ENCODE measurements at places on chromosomes 1 and 21. TPM values are rescaled to one million over a fixed set of nuclear protein-coding genes. Genes with fewer than 3 reads are reported as not detected.

DNA sequence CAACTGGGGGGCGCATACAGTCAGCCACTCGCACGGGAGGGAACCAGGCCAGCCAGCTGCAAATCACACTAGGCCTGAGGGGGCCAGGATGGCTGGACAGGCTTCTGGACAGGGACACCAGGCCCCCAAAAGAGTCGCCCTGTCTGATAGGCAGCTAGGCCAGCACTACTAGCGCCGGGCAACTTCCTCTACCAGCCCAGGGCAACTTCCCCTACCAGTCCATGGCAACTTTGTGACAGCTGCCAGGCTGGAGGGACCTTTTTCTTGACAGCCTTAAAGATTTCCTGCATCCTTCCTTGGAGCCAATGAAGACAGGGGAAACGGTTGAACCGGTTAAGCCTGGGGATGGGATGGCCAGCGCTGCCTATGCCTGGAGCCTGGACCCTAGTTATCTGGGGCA, 5.1 kb downstream of the IFFO2 start:
- DNase-seq: no peak

- DNase-seq: no peak
Observed at GRCh38 chr1:220894025-220894923, 15.0 kb downstream of the HLX start.

DNA sequence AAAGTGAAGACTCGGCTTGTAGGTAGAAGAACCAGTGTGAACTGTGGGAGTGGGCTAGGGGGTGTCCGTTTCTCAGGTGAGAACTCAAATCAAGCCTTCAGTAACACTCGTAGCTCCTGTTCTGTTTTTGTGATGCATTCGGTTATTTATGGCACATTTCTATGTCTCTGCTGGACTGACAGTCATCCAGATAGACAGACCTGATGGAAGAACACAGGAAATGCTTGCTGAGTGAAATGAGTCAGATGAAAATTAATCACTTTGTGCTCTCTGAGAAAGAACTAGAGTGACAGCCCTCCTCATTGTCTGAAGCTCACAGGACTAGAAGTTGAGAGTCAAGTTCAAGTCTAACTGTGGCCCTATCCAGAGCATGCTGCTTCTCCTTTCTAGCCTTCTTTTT, 360.1 kb upstream of the PLXNA2 start:
- no peak for DNase-seq

DNA sequence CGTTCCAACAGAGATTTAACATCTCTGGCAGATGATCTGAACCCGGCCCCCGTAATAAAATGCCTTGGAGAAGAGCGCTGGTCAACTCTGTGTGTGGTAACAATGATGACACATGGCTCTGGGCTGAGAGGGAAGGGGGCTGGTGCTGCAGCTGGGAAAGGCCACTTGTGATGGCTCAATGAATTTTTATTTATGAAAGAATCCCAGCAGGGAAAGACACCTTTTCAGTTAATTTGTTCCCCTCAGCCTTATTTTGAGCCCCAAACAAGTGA, 59.4 kb downstream of the SYT6 start:
- no peak for DNase-seq

GRCh38 chr1:215825056-215825455, 258.0 kb downstream of the KCTD3 start:
- no peak for DNase-seq

- peak; percentile 35 for DNase-seq
Observed at GRCh38 chr1:154697710-154698109, 89.7 kb upstream of the ADAR start.

DNA sequence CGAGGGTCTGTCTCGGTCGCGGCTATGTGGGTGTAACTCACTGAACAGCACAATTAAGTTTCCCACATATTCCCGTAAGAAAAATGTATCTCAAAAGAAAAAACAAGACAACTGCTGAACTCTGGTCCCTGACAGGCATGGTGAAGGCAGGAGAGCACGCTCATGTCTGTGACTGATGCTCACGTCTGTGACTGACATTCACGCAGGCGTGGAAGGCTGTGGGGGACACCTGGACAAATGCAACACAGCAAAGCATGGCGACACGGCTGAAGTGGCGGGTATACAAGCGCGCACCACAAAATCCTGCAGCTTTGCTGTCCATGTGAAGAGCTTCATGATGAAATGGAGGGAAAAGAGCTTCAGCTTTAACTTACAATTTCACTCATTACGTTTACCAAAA, 6.0 kb downstream of the PTTG1IP start:
- DNase-seq: no peak

DNA sequence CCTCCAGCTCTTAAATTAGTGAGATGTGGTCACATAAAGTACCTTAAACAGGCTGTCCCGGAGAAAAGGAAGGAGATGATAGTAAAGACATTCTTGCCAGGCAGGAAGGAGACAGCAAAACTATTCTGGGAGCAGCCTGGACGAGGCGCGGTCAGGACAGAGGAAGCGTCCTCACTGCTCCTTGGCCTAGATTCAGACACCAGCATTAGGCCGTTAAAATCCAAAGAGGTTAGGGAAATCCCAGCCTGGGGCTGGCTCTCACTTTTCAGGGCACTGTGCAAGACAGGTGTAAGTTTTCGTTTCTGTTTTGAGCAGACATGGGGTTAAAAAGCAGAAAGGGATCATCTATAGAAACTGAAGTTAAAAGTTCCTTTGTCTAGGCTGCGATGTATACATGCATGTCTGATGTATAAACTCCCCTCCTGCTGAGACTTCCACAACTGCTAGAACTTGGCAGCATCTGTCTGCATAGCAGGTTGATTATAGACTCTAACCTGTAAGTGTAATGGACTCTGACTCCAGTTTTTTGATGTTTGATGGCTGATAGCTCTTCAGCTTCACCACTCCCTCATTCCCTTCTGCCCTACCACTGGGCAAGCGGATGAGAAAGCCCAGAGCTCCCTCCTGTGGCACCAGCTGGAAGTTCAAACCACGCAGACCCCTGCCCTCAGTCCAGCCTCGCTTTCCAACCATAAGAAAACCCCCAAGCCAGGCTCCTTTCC, 21.5 kb downstream of the STPG1 start:
- DNase-seq: peak; percentile 49

- no peak for DNase-seq
Observed at GRCh38 chr21:34924194-34924593, 124.9 kb downstream of the RUNX1 start.

DNA sequence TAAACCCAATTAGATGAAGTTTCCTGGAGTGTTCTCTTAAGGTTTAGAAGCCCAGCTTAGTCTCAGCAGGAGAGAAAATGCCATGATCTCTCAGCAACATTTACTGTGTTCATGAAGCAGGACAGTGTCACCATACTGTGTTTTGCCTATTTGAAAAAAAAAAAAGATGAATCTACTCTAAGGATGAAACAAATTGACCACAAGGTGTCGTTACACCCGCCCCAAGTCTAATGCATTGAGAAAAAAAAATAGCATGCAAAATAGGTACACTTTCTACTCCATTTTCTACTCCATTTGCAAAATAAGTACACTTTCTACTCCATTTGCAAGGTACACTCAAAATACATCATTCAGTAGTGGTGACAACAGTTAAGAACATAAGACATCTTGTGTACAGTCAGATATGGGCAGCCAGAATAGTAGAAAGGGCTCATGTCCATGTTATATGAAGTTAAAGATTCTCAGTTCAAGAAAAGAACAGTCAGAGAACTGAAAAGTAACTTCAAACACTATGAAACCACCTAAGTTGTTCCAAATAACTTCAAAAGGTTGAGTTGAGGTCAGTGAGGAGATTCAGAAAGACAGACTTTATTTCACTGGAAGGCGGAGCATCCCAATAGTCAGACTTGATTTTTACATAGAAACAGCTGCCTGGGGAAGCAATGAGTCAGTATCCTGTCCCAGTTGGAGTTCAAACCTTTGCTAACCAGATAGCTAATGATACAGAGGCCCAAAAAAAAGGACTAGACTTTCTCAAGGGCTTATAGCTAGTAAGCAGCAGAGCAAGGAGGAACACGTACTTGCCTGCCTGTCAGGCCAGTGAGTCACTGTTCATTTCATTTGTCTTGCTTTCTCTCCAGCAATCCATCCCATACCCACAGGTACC, 13.3 kb downstream of the PLPPR5 start:
- DNase-seq: peak; percentile 88

DNA sequence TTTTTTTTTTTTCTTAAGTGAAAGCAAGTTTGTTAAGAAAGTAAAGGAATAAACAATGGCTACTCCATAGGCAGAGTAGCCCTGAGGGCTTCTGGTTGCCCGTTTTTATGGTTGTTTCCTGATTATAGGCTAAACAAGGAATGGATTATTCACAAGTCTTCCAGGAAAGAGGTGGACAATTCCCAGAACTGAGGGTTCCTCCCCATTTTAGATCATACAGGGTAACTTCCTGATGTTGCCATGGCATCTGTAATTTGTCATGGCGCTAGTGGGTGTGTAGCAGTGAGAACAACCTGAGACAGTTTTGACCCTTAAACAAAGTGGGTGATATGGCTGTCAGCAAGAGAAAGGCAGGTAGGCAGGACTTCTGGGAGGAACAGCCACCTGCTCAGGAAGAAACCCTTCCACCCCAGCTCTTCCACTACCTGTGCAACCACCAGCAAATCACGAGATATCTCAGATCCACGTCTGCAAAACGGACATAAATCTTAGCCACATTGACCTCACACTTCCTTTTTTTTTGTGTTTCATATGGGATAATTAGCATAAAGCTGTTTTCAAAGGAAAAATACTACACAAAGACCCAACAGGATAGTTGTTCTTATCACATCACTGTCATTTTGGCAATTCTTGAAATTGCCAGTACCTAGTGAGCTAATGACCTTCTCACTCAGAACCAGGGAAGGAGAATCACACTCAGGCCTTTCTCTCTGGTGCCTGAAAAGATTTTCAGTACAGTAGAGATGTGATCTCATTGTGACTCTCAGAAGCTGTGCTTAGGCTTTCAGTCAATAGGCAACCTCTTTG, 34.8 kb upstream of the DUSP10 start:
- DNase-seq: no peak

- DNase-seq: no peak
Observed at GRCh38 chr1:38121231-38121680, 74.7 kb upstream of the POU3F1 start.

DNA sequence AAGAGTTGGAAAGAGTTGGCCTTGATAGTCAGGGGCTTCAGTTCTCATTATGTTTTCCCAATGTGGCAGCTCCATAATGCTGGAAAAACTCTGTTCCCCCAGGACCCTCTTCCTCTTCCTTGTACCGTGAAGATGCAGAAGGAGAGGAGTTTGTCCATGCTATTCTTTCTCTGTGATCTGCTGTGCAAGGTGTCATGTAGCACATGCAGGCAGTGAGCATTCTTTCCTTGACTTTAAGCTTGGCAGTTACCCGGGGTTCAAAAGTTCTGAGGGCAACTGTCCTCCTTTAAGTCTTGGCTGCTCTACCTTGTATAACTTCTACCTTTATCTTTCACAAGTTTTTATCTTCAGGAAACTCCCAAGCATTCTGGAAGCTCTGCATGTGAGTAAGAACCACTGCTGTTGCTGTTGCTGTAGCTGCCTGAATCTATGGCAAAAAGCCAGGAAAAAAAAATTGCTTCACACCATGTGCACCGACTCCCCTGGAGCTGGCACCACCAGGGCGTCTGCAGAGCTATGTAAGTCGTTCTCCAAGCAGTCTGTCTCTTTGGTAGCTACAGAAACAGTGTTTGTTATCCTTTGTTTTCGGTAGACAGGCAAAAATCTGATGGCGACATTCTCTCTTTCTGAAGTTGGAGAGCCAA, 42.7 kb upstream of the SLC16A1 start:
- DNase-seq: peak; percentile 97

- DNase-seq: peak; percentile 38
Observed at GRCh38 chr1:170376801-170377385, 155.1 kb upstream of the GORAB start.

Gene FCRL4
- not detected for total RNA-seq

Gene PHGDH
- 246 TPM for total RNA-seq

Gene EVI5
- 55.3 TPM for total RNA-seq

Measured in fibroblast of the aortic adventitia (primary cell).